ENCODE measurements at places on chromosomes 13 and 19.

- no peak for DNase-seq
Observed at GRCh38 chr13:77909827-77910226, 8.8 kb downstream of the EDNRB start.

DNA sequence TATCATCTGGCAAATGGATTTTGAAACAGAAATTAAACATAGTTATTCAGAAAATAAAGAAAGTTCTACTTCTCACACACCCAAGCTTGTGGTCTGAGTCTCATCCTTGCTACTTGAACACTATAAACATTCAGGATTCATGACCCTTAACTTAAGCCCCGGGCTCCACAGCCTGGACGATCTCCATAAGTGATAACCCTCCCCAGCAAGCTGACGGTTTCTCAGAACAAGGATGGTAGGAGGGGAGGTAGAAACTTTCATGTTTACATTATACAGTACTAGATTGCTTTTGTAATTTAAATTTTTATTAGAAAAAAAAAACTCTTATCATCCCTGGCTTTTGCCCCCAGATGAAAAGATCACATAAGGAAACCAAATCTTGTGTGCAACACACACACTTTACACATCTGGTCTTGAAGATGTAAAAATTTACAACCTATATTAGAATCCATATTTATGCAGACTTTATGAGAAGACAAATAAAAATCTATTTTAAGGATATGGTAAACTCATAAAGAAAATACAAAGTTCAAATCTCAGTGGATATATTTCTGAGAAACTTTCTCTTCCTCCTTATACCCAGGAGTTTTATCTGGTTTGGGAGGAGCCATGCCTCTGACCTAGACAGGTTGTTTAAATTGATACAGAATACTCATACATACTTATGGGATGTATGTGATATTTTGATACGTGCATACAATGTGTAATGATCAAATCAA, 20.0 kb upstream of the ATP12A start:
- no peak for DNase-seq

DNA sequence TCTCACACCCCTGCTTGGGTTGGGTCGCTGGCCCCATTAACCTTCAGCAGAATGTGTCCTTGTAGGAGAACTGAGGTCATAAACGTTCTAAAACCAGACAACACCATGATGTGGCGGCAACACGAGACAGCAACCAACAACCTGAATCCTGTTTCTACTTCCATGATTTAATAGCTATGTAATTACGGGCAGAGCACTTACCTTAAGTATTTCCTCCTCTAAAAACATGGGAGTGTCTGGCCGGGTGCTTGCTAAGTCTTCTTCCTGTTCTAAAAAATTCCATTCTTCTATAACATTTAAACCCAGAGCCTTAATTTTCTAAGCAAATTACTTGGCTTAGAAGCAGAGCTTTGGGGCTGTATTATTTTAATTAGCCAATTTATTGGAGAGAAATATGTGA, 33.5 kb upstream of the IRS2 start:
- DNase-seq, result no peak

DNA sequence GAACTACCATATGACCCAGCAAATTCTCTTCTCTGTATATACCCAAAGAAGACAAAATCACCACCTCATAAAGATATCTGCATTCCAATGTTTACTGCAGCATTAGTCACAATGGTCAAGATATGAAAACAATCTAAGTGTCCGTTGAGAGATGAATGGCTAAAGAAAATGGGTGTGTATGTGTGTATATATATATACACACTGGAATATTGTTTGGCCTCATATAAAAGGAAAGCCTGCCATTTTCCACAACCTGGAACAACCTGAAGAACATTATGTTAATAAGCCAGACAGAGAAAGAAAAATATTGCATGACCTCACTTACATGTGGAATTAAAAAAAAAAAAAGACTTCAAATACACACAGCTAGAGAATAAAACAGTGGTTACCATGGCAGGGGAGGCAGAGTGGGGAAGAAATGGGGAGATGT, 29.5 kb upstream of the RBM26 start:
- DNase-seq, result no peak

GRCh38 chr19:14248578-14249011, 42.6 kb upstream of the ADGRL1 start:
- DNase-seq, result no peak

- no peak for DNase-seq
Observed at GRCh38 chr13:44906230-44906629, 83.0 kb downstream of the NUFIP1 start.

DNA sequence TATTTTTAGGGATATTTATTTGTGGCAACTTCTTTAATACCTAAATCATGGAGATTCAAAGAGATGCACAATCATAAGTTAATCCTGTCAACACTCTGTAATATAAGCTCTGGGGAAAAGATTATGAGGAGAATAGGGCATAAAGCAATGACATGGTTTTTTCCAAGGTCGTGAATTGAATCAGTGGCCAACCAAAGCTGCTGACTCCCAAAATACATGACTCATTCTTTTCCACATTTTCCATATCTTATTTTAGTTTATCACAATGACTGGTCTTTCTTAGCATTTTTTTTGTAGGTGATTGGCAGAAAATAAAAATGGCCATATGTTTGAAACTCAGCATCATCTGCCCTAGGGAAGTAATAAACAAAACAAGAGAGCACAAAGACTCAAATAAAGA, 28.5 kb upstream of the RBM26 start:
- DNase-seq, result no peak

DNA sequence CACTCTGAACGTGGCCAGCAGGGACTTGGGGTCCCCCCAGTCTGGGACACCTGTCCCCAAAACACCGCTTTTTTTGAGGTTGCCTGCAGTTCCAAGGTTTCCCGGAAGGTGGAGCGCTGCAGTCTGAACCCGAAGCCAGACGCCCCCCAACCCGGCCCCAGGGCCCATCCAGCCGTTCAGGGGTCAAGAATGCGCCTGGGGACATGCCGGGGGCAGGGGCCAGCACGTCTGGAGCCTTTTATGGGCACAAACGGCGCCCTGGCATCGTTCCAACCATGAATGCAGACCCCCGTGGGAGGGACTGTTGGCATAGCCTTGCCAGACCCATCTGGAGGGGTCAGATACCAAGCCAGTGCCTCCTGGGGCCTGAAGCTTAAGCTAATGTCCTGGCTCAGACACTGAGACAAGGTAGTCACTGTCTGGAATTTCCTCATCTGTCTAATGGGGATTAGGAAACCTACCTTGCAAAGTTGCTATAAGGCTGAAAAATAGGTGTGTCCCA, 6.9 kb downstream of the S1PR5 start:
- DNase-seq, result peak; percentile 28

DNA sequence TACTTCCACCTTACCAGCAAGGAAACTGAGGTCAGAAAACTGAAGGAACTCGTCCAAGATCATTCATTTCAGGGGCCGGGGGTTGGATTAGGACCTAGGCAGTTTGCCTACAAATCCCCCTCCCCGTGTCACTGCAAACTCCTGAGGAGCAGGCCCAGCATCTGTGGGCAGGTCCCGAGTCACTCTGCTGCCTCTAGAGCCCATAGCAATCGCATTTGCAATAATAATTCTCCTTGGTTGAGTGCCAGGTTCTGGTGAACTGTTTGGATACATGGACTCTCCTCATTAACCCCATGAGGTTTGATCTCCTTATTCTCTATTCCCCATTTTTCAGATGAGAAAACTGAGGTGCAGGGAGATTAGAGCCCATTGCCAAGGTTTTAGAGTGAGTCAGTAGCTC, 903 bp downstream of the PIN1 start:
- no peak for DNase-seq

DNA sequence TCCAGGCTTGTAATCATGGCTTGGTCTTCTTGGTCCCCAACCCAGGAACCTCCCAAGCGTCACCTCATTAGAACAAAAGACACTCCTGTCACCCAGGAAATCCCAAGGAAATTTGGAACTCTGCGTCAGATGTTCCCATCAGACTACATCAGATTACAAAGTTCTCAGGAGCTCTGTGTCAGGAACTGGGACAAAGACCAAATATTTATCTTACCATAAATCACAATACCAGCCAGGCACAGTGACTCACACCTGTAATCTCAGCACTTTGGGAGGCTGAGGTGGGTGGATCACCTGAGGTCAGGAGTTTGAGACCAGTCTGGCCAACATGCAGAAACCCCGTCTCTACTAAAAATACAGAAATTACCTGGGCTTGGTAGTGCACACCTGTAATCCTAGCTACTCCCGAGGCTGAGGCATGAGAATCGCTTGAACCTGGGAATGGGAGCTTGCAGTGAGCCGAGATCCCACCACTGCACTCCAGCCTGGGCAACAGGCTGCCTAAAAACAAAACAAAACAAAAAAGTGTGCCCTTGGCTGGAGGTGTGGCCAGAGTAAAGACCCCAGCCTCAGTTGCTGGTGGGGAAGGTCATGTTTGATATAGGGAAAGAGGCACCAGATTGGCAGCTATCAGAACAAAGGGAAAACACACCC, 16.7 kb upstream of the CCDC124 start:
- no peak for DNase-seq

DNA sequence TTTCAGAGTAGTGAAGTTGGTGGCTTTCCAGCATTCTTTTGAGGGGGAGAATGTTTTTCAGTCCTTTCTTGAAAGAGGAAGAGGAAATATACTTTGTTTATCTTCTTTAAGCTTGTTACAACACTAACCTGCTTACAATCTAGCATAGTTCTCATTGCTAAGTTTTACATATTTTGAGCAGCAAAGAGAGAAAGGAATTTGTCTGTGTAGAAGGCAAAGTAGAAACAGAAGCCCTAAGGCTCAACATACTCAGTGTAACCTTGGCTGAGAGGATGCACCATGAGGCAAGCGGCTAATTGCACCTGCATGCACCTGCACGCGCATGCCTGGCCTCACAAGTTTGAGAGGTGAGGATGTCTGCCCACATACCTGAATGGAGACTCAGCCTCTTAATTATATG, 2.2 kb downstream of the FRY start:
- DNase-seq, result no peak

DNA sequence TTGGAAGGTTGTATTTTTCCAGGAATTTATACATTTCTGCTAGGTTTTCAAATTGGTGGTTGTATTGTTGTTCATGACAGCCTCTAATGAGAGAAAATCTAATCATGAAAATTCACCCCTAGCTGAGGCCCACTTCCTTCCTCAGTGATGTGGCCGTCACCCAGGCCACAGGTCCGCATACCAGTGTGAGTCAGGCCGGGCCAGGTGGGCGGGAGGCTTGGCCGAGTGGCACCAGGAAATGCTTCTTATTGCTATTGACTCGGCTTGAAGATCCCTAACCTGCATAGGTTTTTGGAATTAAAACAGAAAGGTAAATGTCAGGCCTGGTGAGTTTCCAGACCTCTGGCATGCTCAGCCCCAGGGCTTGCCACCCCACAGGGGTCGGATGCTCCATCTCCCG, 88.7 kb downstream of the SCGB2B2 start:
- no peak for DNase-seq

Measured in stimulated activated CD4-positive, alpha-beta T cell treated with anti-CD3 and anti-CD28 coated beads, TNF-alpha, amount 100 ng/mL, for 48 hours (primary cell).